Right cardiac atrium (tissue), 5 donors: ENCODE measurements at places on chromosomes 2 and 18. TPM values are rescaled to one million over a fixed set of nuclear protein-coding genes. Genes with fewer than 3 reads are reported as not detected.

Gene TLK1
- 33.5 TPM for total RNA-seq

- DNase-seq: no peak
Observed at GRCh38 chr2:241949736-241950412, 80.3 kb downstream of the RTP5 start.

DNA sequence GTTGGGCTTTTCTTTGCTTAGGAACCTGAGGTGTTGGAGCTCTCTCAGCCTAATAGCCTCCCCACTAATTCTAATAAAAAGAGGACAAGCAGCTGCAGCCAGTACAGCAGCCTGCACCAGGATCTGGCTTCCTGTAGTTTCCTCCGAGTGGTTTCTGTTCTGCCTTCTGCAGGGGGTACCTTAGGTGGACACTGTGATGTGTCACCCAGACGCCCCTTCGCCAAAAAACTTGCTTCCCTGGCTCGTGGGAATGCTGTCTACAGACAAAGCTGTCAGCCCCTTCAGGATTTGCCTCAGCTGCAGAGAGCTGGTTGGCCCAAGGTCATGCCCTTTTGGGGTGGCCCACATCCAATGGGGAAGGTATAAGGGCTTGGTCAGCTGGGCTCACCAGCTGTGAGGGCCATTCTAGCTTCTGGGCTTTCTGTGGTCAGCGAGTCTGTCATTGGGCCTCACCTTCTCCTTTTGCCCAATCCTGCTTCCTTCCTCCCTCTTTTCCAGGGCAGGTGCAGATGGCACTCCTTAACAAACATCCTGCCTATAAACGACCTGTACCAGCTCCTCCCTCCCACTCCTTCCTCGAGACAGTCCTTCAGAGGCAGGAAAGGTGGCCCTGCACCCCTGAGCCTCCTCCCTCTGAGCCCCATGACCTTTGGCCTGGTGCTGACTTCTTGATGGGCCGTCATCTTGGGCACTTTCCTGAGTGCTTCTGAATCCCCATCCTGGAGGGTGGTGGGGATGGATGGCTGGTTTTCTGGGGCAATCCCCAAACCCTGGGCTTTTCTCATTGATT lies 44.0 kb upstream of the ROCK2 start:
- DNase-seq: no peak

Gene PDK1
- 42.5 TPM for total RNA-seq

- DNase-seq: no peak
Observed at GRCh38 chr18:34330308-34330707, 105.6 kb upstream of the NOL4 start.

Gene LYPD1
- not detected for total RNA-seq

Gene ABHD1
- 4.7 TPM for total RNA-seq

Gene HIBCH
- 42.0 TPM for total RNA-seq

GRCh38 chr2:64675860-64676259 lies 22.1 kb upstream of the SERTAD2 start:
- no peak for DNase-seq

- no peak for DNase-seq
Observed at GRCh38 chr2:144780983-144781382, 261.1 kb upstream of the ZEB2 start.

Gene ABCG8
- total RNA-seq: not detected

DNA sequence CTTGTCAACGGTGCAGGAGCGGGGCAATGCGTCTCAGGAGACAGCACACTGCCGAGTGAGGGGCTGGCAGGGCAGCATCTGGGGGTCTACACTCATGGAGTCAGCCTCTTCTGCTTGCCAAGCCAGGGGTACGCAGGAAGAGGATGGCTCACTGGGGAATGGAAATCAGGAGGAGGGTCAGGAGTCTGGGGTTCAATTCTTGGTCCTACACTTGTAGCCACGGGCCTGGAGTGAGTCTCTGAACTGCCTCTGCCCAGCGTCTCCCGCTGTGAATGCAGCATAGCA lies 70.0 kb downstream of the CAPN13 start:
- no peak for DNase-seq

GRCh38 chr2:224444021-224444420 lies 42.1 kb upstream of the FAM124B start:
- no peak for DNase-seq
